ENCODE measurements at places on chromosomes 12 and 14. TPM values are rescaled to one million over a fixed set of nuclear protein-coding genes. Genes with fewer than 3 reads are reported as not detected.

KRT6C gene
- total RNA-seq = not detected

ATP2B1 gene
- 54.7 TPM for total RNA-seq

OR6C2 gene
- not detected for total RNA-seq

VRTN gene
- not detected for total RNA-seq
